ENCODE measurements at places on chromosomes 7 and 10.

DNA sequence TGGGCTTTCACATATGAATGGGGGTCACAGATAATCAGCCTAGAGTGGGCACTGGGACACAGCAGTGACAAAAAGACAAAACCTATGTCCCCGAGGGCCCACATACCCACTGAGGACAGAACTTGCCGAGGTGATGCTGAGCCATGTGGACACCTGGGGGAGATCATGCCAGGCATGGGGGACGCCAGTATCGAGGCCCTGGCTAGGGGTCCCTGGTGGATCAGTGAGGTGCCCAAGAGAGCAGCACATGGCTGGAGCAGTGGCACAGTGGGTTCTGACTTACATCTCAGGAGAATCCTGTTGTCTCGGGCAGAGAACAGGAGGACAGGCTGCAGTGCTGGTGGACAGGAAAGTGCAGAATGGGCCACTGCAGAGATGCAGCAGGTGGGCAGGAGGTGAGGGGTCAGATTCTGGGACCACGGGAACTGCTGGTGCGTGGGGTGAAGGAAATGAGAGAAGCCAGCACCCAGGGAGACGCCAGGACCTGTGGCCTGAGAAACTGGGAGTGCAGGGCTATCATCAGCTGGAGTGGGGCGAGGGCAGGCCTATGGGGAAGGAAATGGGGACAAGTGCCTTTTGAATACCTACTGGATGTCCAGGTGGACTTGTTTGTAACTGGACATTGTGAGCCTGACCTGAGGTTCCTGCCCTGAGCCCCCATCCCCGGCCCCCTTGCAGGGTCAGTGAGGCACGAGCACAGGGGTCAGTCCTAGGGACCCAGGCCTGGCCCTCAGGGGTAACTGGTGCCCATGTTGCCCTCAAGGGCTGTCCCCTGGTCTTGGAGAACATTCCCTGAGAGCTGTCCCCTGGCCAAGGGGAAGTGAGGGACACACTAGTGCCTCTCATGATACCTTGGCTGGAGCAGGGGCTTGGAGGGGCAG lies 91.2 kb upstream of the RET start:
- no peak for DNase-seq

DNA sequence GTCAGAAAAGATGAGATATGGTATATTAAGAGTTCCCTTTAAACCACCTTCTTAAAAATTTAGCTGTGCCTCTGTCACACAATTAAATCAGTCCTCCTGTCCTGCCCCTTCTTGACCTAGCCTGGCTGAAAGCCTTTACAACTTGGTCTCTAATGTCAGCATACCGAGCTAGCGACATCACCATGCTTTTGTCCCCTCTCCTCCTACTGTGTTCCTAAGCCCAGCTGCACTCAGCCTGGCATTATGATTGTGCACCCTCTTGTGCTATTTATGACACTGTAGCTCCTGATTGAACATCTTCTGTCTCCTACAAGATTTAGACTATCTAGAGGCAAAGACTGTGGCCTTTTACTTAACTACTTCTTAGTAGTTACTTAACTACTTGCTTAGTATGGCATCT lies 29.2 kb downstream of the TDRD1 start:
- no peak for DNase-seq

- DNase-seq: no peak
These were observed 112.8 kb upstream of the AHR start for GRCh38 chr7:17185690-17186070.

GRCh38 chr7:69864274-69864673 lies 266.0 kb downstream of the AUTS2 start:
- DNase-seq: no peak

DNA sequence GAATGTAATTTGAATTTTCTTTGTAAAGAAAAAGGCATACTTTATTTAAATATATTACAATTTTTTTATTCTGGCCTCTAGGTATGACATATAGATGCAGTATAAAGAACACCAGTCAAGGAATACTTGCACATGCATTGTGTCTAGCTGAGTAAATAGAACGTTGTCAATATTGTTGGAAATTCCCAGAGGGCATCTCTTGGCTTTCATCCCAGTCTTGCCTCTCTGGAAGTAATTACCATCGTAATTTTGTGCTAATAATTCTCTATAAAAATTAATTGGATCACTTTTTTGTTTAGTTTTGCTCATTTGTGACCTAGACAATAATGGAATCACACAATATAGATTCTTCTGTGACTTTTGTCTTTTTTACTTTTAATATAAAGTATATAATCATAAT lies 1052.3 kb upstream of the CELF2 start:
- no peak for DNase-seq

DNA sequence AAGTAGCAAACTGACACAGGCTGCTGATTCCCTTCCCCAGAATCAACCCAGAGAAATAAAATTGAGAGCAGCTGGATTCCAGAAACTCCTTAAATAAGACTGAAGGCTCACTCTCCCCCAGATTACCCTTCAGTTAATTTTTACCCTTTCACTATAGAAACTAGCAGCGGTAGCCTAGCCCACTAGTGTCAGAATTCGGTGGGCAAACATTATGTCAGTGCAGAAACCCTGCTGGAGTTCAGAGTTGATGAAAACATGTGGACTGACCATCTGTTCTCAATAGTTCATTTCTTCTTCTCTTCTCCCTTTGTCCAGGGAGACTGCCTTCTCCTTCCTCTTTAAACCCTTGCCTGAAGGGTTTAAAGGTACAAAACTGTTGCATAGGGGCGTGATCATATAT lies 100.1 kb downstream of the PODXL start:
- no peak for DNase-seq

GRCh38 chr10:18021725-18022480 lies 70.2 kb downstream of the SLC39A12 start:
- no peak for DNase-seq

DNA sequence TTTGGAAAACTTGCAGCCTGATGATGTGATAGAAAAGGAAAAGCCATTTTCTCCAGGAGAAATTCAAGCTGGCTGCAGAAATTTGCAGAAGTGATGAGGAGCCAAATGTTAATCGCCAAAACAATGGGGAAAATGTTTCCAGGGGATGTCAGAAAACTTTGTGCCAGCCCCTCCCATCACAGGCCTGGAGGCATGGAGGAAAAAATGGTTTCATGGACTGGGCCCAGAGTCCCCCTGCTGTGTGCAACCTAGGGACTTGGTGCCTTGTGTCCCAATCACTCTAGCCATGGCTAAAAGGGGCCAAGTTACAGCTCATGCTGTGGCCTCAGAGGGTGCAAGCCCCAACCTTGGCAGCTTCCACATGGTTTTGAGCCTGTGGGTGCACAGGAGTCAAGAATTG lies 41.0 kb downstream of the ADD3 start:
- DNase-seq: no peak

DNA sequence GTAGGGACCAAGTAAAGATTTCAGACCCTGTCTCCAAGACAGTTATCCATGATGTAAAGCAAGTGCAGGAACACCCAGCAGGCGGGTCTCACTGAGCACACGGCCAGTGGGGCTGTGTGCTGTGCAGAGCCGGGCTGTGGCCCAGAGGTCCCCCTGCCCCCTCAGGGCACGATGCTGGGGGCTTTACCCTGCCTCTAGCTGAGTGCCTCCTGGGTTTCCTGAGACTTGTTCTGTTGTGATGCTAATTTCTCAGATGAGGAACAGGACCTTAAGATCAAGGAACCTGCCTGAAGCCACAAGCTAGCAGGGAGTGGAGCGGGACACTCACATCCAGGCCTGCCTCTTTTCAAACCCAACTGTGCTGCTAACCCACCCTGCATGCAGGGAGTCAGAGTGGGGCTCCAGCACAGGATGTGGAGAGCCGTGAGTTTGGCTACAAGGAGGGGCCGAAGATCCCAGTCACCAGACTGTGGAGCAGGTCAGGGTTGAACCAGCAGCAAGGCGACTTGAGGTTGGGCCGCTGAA lies 76.1 kb upstream of the LYZL2 start:
- DNase-seq: no peak

DNA sequence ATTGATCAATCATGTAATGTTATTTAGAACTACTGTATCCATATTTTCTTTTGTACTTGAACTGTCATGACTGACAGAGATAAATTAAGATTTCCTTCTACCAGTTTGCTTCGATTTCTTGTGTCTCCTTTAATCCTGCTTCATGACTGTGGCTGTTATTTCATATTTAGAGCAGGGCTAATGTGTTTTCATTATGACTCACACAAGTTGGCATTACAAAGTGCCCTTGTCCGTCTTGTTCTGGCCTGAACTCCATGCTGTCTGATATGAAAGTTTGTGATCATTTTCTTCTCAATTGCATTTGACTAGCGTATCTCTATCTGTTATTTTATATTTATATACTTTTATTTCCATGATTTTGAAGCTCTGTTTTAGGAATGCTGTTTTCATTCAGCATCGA lies 344.1 kb upstream of the PRKCQ start:
- DNase-seq: no peak

- DNase-seq: no peak
These were observed 314.3 kb downstream of the HPSE2 start for GRCh38 chr10:98921316-98921715.

DNA sequence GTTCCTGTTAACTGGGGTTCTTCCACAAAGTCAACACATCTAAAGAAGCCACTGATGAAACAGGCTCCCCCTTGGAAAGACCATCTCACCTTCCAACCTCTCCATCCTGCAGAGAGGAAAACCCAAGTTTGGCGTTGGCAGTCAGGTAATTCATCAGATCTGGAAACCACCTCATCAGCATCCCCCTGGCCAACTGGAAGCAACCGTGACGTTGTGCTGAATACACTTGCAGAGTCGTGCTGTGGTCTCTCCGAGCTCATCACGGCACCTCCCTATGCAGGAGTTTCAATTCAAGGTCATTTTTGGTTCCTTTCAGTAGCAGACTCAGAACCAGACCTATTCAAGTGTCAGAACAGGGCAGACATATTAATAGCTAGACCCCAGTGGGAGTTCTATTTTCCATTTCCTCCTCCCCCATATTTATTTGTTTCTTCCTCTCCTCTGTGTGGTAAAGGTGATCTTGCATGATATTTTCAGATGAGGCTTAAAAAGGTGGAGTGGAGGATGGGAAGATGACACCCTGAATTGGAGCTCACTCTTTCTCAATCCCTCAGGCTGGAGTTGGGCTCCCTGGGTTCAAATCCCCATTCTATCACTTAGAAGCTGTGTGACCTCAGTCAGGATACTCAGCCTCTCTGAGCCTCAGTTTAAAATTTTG lies 149.1 kb upstream of the ADO start:
- no peak for DNase-seq
